Activated naive CD8-positive, alpha-beta T cell treated with anti-CD3 and anti-CD28 coated beads, Interleukin-2, amount 50 U/mL, for 24 hours (primary cell): ENCODE measurements at places on chromosomes 3 and 15.

DNA sequence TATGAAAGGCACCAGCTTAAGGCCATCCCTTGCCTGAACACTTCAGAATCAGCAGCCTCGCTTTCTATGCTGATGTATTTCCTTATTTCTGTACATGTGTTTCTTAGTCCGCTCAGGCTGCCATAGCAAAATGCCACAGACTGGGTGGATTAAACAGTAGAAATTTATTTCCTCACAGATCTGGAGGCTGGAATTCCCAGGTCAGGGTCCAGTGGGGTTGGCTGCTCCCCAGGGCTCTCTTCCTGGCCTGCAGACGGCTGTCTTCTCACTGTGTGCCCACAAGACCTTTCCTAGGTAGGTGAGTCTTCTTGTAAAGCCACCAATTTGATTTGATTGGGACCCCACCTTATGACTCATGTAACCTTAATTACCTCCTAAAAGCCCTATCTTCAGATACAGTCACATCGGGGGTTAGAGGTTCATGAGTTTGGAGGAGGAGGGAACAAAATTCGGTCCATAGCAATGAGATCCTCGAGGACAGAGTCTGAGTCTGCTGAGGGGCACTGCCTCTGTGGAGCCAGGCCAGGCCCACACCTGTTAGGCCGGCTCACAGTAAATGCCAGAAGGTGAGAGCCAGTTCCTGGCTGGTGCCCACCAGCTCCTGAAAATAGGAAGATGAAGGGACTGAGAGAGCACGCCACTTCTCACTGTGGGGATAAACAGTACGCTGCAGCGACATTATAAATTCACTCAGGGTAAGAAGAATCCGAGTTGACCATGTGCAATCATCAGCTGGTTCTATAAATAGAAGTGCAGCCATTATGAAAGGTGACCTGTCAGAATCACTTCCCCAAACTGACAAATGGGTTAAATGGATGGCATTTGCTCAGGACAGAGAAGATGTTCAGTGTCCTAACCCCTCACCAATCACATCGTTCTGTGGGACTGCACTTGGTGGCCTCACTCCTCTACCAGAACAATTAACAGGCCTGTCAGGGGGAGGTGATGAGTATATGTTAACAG lies 41.1 kb downstream of the CTXND1 start:
- no peak for DNase-seq

GRCh38 chr3:16224325-16224724 lies 40.4 kb downstream of the DPH3 start:
- no peak for DNase-seq

GRCh38 chr15:28273468-28273867 lies 48.5 kb downstream of the HERC2 start:
- DNase-seq = no peak

DNA sequence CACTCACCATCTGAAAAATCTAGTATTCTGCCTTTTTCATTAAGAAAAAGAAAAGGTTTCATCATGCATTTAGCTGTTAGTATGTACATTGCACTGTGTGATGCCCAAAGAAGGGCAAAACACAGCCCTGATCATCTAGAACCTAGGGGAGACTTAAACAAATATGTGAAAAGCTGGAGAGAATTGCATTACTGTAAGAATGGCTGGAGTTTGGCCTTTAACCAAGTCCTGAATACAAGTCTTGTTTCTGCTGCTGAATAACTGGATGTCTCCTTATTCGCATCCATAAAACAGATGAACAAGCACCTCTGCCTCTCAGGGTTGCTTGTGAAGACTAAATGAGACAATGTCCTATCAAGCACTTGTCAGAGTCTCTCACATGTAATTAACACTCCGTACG lies 233.4 kb upstream of the LRTM1 start:
- no peak for DNase-seq

DNA sequence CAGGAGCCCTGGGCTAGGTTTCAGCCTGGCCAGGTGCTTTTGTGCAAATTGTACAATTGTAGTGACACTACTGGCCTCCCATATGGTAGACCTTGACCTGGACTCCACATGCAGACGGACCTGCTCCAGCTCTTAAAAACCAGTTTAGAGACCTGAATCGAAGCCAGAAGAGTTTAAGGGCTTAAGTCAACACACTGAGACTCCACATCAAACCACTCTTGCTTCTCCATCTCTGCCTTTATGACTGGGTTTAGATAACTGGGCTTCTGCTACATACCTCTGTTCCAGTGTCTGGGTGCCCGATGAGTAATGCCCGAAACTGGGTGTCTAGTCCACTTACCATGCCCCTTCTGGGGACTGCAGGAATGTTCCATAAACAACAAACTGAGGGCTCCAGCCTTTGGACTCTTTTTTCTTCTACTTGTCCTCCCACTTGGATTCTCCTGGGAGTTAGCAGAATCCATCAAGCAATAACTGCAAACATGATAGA lies 32.8 kb downstream of the TMEM212 start:
- no peak for DNase-seq

GRCh38 chr15:101359365-101359947 lies 64.4 kb upstream of the SNRPA1 start:
- DNase-seq = no peak
